ENCODE measurements at places on chromosomes 3 and 15. TPM values are rescaled to one million over a fixed set of nuclear protein-coding genes. Genes with fewer than 3 reads are reported as not detected.

STAC gene
- total RNA-seq: 0.26 TPM

- H3K27me3 ChIP-seq: no peaks in the 10 kb centered on the region
- H3K4me3 ChIP-seq: no peak overlapping the region
- H3K27ac ChIP-seq: no peak overlapping the region
- no peaks in the 10 kb centered on the region for H3K36me3 ChIP-seq
- DNase-seq: no peak
- H3K4me1 ChIP-seq: no peaks in the 10 kb centered on the region
These were observed 121.8 kb upstream of the CADM2 start for GRCh38 chr3:84836961-84837360.

DNA sequence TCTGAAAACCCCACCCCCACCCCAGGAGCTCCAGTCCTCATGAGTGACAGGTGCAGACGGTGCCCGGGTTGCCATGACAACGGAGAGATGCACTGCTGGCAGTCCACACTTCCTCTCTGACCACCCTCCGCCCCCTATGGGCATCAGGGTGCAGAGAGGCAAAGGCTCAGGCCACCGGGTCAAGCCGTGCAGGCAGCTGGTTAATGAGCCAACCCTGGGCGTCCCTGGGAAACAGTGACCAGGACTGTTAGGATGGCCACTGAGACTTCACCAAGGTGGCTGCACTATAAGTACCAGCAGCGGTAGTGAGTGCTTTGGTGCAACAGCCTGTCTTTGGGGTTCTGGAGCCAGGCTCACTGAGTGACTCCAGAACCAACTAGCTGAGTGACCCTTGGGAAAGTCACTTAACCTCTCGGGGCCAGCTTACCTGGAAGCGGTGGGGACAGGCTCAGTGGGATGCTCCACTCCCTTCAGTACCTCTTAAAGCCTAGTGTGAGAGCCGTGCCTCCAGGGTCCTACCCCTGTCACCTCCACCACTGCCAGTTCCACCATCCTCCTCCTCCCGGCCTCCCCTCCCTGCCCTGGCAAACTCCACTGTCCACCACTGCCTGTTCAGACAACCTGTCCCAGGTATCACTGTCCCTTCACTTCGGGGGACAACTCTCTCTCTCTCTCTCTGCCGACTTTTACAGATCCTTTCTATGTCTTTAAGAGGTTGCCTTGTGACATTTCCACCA lies 121.0 kb upstream of the PRR20G start:
- no peak for DNase-seq
- H3K4me1 ChIP-seq: no peaks in the 10 kb centered on the region
- peaks cover 22% of the 10 kb centered on the region for H3K27me3 ChIP-seq

DNA sequence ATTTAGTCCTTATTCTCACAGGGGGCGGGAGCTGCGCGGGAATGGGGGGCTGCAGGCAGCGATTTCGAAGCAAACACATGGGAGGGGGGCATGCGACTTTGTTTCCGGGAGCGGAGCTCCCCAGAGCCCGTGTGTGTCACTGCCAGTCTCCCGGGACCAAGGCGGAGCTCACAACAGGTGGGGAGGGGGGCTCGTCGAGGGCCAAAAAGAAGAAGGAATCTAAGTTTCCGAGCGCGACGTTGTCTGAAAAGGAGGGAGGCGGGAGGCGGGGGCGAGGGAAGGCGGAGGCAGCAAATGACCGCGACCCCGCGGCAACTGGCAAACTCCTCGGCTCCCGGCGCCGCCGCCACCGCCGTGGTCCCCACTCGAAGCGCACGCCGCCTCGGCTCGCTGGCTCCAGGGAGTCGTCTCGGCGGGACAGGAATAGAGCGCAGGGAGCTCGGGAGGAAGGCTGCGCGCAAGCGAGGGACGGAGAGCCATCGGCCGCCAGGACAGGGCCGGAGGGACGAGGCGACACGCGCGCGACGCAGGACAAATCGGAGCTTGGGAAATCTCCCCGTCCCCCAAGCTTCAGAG lies 1.4 kb downstream of the FOXP1 start:
- H3K27ac ChIP-seq: peak overlapping the region; percentile 91
- peak overlapping the region; percentile 91 for H3K4me3 ChIP-seq
- no peaks in the 10 kb centered on the region for H3K27me3 ChIP-seq
- H3K36me3 ChIP-seq: peaks cover 16% of the 10 kb centered on the region
- DNase-seq: peak; percentile 64

DNA sequence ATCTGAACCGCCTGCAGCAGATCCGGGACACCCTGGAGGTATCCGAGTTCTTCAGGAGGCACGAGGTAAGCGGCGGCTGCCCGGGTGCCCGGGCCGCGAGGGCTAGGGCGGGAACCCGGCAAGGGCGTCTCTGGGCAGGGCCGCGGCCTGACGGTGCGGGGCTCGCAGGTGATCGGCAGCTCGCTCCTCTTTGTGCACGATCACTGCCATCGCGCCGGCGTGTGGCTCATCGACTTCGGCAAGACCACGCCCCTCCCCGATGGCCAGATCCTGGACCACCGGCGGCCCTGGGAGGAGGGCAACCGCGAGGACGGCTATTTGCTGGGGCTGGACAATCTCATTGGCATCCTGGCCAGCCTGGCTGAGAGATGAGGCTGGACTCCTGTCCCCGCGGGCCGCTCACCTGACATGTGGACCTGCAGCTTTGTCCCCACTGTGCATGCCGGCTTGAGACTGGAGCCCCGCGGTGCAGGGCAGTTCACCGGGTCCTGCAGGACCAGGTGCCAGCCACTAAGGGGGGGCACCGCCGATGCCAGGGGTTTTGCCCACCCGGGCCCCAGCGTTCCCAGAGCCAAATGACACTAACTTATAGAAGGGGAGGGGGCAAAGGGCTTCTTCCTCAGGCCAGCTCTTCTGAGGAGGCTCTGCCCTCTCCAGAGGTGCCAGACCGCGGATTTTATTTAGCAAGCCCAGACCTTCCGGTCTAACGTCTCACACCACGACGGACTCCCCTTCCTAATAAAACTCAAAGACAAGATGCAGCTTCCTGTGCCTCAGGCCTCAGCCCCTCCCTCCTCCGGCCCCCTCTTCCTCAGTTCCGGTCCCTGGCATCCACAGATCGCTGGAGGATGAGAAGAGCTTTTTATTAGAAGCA lies 9.4 kb downstream of the ITPKA start:
- H3K27me3 ChIP-seq: peaks cover 41% of the 10 kb centered on the region
- H3K36me3 ChIP-seq: no peaks in the 10 kb centered on the region
- no peak overlapping the region for H3K4me3 ChIP-seq

FETUB gene
- not detected for total RNA-seq

DNA sequence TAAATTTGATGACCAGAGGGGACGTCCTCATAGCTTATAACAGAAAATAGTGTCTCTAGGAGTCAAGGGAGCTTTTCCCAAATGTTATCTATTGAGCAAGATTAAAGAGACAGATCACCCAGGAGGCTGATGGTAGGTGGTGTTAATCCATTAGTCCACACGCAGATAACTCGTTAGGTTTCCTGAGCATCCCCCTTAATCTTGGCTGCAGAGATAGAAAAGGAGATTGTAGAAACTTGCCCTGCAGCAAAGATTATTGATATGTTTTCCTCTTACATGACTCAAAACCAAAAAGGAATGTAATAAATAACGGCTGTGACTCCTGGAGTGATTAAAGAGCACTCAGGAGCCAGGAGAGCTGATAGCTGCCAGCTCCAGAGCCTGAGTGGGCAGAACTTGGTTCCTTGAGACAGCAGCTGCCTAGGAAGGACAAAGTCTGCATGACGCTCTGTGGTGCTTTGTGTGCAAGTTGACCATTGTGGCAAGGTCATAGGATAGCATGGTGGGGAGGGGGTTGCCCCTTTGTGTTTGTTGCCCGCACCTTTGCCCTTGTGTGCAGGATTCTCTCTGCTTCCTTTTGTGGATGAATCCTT lies 234.8 kb downstream of the PTPRG start:
- DNase-seq: no peak
- no peaks in the 10 kb centered on the region for H3K27me3 ChIP-seq
- H3K36me3 ChIP-seq: no peaks in the 10 kb centered on the region
- no peak overlapping the region for H3K4me3 ChIP-seq

DNASE1L3 gene
- total RNA-seq: not detected

DNA sequence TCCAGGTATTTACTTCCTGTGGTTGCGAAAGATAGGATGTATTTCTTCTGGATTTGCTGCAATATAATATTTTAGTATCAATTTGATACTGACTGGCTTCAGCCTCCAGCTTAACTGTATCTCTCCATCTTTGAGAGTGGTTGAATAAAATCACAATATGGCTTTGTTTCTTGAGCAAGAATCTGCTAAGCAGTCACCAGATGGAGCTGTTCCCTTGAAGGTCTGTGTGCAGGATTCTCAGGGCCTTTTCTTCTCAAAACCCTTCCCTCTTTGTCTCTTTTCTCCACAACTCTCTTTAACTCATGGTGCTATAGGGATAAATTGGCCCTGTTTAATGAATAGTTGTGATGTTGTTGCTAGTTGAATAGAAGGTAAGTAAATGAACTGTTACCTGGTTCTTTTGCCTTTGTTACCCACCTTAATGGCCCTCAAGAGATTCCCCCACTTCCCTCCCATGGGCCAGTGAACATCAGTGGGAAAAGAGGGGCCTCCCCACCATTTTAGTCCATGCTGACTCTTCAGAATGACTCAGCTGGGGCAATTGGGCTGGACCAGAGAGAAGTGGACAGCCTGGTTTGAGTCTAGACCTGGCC lies 34.8 kb upstream of the RAB6B start:
- peaks cover 6% of the 10 kb centered on the region for H3K4me1 ChIP-seq
- DNase-seq: no peak
- no peak overlapping the region for H3K4me3 ChIP-seq
- peaks cover 16% of the 10 kb centered on the region for H3K27me3 ChIP-seq

CP gene
- not detected for total RNA-seq

DNA sequence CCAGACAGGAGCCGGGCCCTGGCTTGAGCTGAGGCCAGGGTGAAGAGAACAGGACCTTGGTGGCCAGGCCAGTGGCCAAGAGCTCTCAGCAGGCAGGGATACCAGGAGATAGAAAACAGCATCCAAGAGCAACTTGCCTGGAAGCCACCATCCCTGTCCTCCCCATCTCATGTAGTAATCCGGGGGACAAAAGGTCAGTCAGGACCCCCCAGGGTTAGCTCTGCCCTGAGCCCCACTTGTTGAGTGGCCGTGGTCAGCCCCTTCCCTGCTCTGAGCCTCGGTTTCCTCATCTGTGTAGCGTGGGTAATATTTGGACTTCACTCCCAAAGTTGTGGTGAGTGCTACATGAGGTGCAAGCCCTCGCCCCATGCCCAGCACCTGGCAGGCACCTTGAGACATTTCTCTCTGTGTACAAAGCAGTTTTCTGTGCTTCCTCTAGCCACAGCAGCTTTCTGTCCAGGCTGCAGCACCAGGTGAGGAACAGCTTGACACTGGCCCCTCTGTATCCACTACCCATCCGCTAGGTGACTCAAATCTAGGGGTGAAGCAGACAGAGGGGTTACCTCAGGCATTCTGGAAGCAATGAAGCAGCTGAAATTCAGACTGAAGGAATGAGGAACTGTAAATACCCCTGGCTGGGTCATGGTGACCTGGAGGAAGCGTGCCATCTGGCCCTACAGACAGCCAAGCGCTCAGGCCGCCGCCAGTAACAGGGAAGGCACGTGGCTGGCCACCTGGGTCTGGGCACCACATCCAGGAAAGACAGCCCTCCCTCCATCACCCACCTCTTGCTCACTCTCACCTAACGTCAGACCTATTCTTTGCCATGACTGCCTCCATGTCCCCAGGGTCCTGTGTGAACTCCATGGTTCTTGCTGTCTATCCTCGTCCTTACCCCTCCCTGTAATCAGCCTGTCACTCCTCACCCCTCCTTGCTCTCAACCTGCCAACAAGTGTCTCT lies 6.7 kb downstream of the CISH start:
- peak; percentile 49 for DNase-seq
- H3K4me3 ChIP-seq: peak overlapping the region; percentile 96
- peaks cover 84% of the 10 kb centered on the region for H3K36me3 ChIP-seq
- H3K27me3 ChIP-seq: no peaks in the 10 kb centered on the region
- H3K27ac ChIP-seq: peak overlapping the region; percentile 100

- H3K4me3 ChIP-seq: no peak overlapping the region
- no peak overlapping the region for H3K27ac ChIP-seq
- peaks cover 11% of the 10 kb centered on the region for H3K4me1 ChIP-seq
These were observed 20.3 kb downstream of the FAM98B start for GRCh38 chr15:38474155-38474757.

DNA sequence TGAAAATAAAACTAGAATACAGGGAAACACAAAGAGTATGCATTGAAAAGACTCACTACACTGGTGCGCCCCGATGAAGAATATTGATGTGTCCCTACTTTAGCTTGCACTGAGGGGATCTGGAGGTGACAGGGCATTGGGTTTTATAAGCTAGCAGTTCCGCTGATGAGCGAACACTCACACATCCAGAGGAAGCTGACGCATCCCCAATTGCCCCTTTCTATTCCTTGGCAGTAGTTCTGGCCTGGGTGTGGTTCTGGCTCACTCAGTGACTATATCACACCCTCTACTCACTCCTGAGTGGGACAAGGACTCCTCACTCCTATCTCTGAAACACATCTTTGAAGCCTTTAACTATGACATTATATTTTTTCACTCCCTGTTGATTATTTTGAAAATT lies 71.0 kb downstream of the B3GNT5 start:
- DNase-seq: no peak
- no peaks in the 10 kb centered on the region for H3K27me3 ChIP-seq
- peaks cover 29% of the 10 kb centered on the region for H3K4me1 ChIP-seq
- H3K4me3 ChIP-seq: no peak overlapping the region
- H3K27ac ChIP-seq: no peak overlapping the region

GRCh38 chr3:49428752-49429080 lies 408 bp downstream of the NICN1 start:
- H3K4me3 ChIP-seq: peak overlapping the region; percentile 84
- peak overlapping the region; percentile 93 for H3K27ac ChIP-seq
- H3K27me3 ChIP-seq: no peaks in the 10 kb centered on the region
- no peak for DNase-seq
- peaks cover 16% of the 10 kb centered on the region for H3K4me1 ChIP-seq
